ENCODE measurements at places on chromosomes 3 and 15. TPM values are rescaled to one million over a fixed set of nuclear protein-coding genes. Genes with fewer than 3 reads are reported as not detected.

DNA sequence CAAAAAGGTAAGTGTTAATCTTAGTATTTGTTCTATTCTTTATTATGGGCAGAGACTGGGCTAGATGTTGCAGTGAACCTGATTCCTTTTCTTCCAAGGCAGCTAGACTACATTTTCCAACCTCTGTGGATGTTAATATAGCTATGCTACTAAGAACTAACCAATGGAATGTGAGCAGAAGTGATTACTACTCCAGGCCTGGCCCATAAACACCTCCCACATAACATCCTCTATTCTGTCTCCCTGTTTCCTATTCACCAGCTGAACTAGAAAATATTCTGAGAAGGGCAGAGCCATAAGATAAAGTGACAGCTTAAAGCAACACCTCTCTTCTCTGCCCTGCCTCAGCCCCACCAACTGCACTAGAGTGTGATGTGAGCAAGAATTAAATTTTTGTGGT is 29.4 kb downstream of the CD200R1L start:
- DNase-seq: peak; percentile 54

Gene ITIH1
- not detected for total RNA-seq

GRCh38 chr3:17623464-17623863 is 119.0 kb downstream of the TBC1D5 start:
- no peak for DNase-seq

- DNase-seq: no peak
Measured at GRCh38 chr3:130907966-130908365, 14.1 kb downstream of the ATP2C1 start.

DNA sequence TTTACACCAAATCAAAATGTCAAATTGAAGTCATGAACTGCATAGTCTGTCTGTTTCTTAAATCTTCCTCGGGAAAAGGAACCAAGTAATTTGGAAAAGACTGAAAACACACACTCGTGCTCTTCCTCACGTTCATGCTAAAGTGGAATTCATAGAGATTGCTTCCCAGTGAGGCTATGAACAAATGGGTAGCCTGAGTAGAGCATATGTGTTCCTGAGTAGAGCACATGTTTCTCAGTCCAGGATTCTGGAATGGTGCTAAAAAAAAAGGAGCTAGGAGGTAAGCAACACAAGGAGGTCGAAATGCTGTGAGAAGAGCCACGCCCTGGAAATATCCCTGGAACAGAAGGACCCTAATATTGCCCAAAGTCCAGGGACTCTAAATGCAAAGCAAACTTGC is 494.2 kb upstream of the THBS1 start:
- no peak for DNase-seq

DNA sequence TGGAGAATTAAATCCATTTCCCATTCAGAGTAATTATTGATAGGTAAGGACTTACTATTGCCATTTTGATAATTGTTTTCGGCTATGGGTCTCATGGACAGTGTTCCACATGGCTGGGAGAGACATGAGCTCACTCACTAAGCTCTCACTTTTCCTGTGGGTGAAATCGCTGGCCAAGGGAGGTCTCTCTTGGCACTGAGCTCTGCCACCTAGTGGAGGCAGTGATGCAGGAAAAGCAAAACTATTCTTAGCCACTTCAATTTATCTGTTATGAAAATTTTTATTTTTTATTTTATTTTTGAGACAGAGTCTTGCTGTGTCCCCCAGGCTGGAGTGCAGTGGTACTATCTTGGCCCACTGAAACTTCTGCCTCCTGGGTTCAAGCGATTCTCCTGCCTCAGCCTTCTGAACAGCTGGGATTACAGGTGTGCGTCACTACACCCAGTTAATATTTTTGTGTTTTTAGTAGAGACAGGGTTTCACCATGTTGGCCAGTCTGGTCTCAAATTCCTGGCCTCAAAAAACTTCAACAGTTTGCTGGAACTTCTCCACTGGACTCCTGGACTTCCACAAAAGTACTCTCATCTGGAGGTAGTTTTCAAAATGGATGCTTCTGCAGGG is 4.7 kb upstream of the RNF13 start:
- peak; percentile 84 for DNase-seq

DNA sequence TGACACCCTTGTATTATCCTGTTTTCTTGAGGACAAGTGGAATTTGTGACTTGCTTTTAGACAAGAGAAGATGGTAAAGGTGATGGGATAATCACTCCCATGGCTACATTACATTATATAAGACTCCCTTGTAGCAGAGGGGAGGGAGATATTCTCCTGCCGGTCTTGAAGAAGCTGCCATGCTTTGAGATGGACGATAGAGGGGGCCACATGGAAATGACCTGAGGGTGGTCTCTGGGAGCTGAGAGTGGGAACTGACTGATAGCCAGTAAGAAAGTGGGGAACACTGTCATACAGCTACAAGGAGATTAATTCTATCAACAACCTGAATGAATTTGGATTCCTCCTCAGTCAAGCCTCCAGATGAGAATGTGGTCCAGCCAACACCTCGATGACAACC is 540.1 kb downstream of the NTRK3 start:
- no peak for DNase-seq

DNA sequence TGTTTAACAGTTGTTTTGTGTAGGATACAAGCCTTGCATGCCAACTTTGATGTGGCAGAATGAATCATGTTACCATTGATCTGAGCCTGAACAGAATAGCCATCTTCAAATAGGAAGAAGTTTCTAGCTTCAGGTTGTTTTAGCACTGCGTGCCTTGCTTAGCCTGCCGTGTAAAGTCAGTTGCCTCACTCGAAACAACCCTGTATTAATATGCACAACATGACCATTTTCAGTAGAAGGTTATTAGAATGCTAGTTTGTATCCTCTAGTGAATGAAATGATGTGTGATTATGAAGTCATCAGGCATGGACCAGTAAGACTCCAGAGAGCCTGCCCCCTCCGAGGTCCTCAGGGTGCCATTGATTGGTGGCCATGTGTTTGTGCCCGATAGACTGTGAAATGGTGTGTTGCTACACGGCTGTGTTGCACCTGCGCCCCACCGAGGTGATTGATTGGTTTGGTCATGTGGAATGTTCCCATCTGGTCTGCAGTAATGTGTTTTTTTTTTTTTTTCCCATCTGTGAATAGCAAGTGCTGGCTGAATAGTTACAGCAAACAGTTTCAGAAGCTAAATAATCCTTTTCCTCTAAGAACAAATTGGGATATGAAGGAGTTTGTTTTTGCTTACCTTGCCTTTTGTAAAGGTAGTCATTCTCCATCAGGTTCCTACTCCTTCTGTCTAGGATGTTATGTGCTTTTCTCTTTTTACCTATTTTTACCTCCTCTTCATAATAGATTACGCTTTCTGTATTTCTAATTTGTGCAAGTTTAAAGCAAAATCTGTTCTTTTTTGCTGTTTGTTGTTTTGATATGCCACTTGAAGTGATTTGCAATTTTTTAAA is 214.9 kb downstream of the TCF12 start:
- DNase-seq: peak; percentile 34

- peak; percentile 77 for DNase-seq
Measured at GRCh38 chr15:73983211-73983727, 8.8 kb downstream of the STOML1 start.

Gene NR1I2
- total RNA-seq: not detected

GRCh38 chr3:127751163-127751621 is 71.1 kb downstream of the MGLL start:
- peak; percentile 32 for DNase-seq

DNA sequence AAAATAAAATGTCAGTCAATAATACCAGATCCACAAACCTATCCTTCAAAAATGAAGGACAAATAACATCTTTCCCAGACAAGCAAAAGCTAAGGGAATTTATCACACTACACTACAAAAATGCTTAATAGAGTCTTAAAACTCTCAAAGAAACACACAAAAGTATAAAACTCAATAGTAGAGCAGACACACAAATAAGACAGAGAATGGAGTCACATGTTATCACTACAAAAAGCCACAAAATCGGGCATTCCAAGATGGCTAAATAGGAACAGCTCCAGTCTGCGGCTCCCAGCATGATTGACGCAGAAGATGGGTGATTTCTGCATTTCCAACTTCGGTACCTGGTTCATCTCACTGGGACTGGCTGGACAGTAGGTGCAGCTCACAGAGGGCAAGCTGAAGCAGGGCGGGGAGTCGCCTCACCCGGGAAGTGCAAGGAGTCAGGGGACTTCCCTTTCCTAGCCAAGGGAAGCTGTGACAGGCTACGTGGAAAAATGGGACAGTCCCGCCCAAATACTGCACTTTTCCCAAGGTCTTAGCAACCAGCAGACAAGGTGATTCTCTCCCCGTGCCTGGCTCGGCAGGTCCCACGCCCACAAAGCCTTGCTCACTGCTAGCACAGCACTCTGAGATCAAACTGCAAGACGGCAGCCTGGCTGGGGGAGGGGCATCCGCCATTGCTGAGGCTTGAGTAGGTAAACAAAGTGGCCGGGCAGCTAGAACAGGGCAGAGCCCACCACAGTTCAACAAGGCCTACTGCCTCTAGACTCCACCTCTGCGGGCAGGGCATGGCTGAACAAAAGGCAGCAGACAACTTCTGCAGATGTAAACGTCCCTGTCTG is 46.3 kb downstream of the SENP7 start:
- DNase-seq: peak; percentile 7

Gene IGDCC3
- total RNA-seq: under 0.01 TPM

- no peak for DNase-seq
Measured at GRCh38 chr3:192331749-192332385, 395.5 kb downstream of the FGF12 start.

Gene ALDH1A2
- not detected for total RNA-seq

- DNase-seq: no peak
Measured at GRCh38 chr3:22959593-22959992, 243.5 kb upstream of the UBE2E2 start.

Gene THBS1
- 3,217 TPM for total RNA-seq

Gene GPR27
- total RNA-seq: not detected

Gene MUSTN1
- not detected for total RNA-seq

GRCh38 chr3:141979050-141979671 is 102.7 kb downstream of the ATP1B3 start:
- peak; percentile 85 for DNase-seq

DNA sequence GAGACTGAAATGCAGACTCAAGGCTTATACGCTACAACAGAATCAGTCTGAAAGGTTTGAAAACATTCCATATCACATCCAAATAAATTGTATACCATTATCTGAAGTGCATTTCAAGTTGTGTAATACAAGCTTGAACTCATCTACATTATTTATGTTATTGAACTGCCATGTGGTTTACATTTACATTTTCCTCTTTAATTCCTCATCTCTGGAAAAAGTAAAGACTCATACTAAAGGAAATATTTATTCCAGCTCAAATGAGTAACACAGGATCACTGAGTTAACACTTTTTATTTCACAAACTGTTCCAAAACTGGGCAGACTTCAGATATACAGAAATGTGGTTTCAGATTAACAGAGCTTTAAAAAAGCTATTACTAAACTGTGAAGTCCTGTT is 282.5 kb downstream of the ULK4 start:
- peak; percentile 69 for DNase-seq

Gene FBXW12
- total RNA-seq: not detected

GRCh38 chr15:55601374-55601773 is 13.2 kb upstream of the PYGO1 start:
- no peak for DNase-seq

- no peak for DNase-seq
Measured at GRCh38 chr3:130582457-130583153, 65.6 kb downstream of the COL6A6 start.

- peak; percentile 67 for DNase-seq
Measured at GRCh38 chr15:47470983-47471382, 246.3 kb upstream of the SEMA6D start.

Gene PLA1A
- total RNA-seq: not detected

Gene SLC7A14
- 6.8 TPM for total RNA-seq

DNA sequence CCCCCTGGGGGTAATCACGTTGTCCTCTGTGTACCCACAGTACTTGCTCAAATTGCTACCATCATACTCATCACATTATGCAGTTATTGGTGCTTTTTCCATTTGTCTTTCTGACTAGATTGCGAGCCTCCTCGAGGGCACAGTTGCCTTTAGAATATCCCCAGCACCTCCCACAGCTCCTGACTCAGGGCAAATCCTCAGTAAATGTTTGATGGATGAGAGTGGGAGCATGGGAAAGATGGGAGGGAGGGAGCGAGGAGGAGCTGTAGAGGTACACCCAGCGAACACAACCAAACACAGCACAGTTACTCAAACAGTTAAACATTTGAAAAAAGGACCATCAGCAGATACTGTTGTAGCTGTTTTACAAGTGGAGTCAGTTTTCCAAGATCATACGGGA is 27.9 kb downstream of the SIDT1 start:
- no peak for DNase-seq

DNA sequence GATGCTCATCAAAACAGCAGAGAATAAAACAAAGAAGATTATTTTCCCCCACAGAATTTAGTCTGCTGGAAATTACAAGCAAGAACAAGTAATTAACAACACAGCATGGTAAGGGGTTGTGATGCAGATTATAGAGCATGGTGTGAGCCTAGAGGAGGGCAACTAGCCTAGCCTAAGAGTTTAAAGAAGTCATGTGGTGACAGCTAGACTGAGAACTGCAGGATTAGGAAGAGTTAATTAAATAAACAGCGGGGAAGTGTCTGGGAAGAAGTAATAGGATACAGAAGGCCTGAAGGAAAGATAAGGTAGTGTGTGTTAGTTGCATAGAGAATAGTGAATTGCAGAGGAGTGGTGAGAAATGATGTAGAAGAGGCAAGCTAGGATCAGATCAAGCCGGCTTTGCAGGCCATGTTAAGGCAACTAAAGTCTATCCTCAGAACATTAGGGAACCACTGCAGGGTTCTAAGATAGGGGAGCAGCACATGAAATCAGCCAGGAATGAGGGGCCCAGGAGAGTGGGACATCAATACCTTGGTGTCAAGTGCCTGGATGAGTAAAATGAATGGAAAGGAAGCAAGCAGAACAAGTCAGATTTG is 11.9 kb upstream of the PKM start:
- DNase-seq: no peak

DNA sequence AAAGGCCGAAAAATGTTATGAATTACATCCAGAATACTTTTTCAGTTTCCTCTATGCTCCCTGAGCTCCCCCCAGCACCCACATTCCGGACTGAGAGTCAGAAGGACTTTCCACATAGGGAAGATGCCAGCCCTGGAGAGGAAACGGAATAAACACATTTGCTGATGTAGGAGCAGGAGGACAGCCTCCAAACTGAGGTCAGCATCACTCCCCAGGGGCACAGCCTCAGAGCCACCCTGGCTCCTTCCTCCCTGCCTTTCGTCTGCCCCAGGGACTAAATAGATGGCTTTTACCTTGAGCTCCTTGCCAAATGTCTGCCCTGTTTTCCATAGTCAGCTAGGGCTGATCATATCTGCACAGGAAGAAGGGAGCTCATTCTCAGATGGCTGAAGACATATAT is 22.6 kb upstream of the SLCO2A1 start:
- no peak for DNase-seq

- DNase-seq: peak; percentile 44
Measured at GRCh38 chr3:183108001-183108449, 8.7 kb upstream of the MCCC1 start.

GRCh38 chr3:30140356-30141075 is 465.9 kb upstream of the TGFBR2 start:
- no peak for DNase-seq
